ENCODE measurements at places on chromosomes 4 and X. TPM values are rescaled to one million over a fixed set of nuclear protein-coding genes. Genes with fewer than 3 reads are reported as not detected.

EDA gene
- total RNA-seq, result 4.6 TPM

PASD1 gene
- not detected for total RNA-seq

CT45A2 gene
- total RNA-seq, result not detected

SPANXA2 gene
- total RNA-seq, result not detected

ZNF330 gene
- 48.2 TPM for total RNA-seq

DOCK11 gene
- 44.1 TPM for total RNA-seq

PCYT1B gene
- total RNA-seq, result 2.4 TPM

ANKRD37 gene
- 12.2 TPM for total RNA-seq

GRCh38 chr4:83758285-83758684, 222.4 kb downstream of the GPAT3 start:
- no peaks in the 10 kb centered on the region for H3K36me3 ChIP-seq
- no peak overlapping the region for H3K4me3 ChIP-seq
- DNase-seq, result no peak

DNA sequence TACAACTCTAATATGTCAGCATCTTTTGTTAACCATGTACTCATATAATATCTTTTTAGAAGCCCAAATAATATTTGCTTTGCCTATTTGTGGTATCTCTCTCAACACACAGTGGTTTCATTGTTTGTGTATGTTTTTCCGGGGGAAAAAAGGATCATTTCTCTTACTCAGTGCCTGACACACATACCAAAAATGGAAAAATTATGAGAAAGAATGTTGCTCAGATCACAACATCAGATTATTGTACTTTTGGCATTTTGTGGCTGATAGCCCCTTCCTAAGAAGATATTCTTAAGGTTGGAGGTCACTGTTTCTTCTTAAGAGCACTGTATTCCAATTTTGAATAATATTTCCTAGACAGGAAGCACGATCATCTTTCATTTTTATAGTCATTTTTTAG, 93.6 kb downstream of the PDLIM5 start:
- DNase-seq, result no peak
- H3K36me3 ChIP-seq, result no peaks in the 10 kb centered on the region
- no peak overlapping the region for H3K4me3 ChIP-seq
- H3K27me3 ChIP-seq, result no peaks in the 10 kb centered on the region

- H3K4me1 ChIP-seq, result no peaks in the 10 kb centered on the region
- DNase-seq, result no peak
- H3K36me3 ChIP-seq, result no peaks in the 10 kb centered on the region
- H3K27ac ChIP-seq, result no peak overlapping the region
- H3K4me3 ChIP-seq, result no peak overlapping the region
Observed at GRCh38 chr4:577499-578450, 1.7 kb upstream of the TMEM271 start.

DNA sequence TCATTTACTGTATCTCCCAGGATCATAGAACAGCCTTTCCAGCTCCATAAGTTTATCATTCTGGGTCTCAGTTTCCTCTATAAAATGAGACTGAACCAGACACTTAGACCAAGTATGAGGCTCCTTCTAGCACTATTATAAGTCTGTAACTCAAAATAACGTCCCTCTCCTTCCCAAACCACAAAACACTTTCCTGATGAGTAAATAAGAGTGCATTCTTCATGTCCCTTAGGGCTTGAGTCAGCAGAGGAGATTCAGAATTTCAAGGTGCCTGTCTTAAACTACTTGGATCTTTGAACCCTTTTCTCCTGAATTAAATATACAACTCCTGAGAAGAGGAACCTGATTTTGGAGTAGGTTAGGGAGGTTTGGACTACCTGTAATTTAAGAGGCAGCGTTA, 62.6 kb downstream of the GLRA2 start:
- DNase-seq, result no peak
- no peak overlapping the region for H3K4me3 ChIP-seq
- H3K27ac ChIP-seq, result no peak overlapping the region

DNA sequence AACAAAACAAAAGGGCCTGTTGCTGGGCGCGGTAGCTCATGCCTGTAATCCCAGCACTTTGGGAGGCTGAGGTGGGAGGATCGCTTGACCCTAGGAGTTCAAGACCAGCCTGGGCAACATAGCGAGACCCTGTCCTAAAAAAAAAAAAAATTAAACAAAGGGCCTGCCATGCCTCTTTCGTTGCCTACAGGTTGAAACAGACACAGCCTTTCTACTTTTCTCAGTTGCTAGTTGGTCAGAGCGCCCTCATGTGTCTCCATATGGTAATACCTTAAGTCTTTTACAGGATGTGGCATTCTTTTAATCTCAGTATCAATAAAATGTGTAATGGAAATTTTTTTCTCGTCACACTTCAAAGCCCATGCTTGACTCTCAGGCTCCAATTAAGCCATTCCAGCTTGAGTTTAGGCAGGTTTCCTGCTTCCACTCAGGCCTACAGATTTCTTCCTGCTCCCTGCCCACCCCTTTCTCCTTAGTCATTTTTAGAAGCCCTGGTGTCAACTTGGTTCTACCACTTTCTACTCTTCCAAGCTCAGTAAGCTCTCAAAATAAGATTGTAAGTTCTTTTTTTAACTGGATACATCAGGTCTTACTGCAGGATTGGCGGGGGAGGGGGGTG, 4.6 kb upstream of the SOWAHD start:
- peaks cover under 1% of the 10 kb centered on the region for H3K27me3 ChIP-seq
- H3K4me1 ChIP-seq, result peaks cover 11% of the 10 kb centered on the region
- no peak overlapping the region for H3K4me3 ChIP-seq
- H3K27ac ChIP-seq, result no peak overlapping the region
- no peaks in the 10 kb centered on the region for H3K36me3 ChIP-seq

DNA sequence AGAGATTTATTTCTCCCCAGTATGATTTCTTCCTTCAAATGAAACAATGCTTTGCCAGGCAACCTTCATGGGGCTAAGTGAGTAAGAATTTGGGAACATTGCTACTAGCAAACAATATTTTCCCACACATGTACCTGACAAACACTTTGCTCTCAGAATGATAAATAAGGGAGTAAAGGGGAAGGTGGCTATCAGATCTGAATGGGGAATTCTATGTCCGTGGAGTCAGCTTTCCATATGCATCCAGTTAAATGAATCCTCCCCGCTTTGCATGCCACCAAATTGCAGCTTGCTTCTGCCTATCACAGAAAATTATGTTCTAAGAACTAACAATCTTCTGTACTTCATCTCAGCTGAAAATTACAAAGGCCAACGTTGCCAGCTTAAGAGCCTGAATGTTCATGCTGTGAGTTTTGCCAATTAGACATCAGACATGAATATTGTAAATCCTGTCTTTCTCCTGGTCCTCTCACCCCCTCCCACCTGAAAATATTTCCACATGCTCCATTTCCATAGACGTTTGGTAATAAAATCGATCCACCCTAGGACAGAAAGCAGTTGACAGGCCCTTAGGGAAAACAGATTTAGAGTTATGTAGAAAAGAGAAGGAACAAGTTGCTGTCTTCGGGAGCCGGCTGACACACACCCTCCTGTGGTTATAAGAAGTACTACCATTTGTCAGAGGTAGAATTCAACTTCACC, 6.3 kb downstream of the MEPE start:
- H3K4me1 ChIP-seq, result no peaks in the 10 kb centered on the region
- H3K4me3 ChIP-seq, result no peak overlapping the region
- peak; percentile 69 for DNase-seq
- H3K27me3 ChIP-seq, result no peaks in the 10 kb centered on the region
- no peaks in the 10 kb centered on the region for H3K36me3 ChIP-seq

- H3K27me3 ChIP-seq, result no peaks in the 10 kb centered on the region
- H3K36me3 ChIP-seq, result no peaks in the 10 kb centered on the region
- H3K27ac ChIP-seq, result no peak overlapping the region
- no peak for DNase-seq
- H3K4me3 ChIP-seq, result no peak overlapping the region
Observed at GRCh38 chr4:78517050-78517652, 34.4 kb upstream of the ANXA3 start.

DNA sequence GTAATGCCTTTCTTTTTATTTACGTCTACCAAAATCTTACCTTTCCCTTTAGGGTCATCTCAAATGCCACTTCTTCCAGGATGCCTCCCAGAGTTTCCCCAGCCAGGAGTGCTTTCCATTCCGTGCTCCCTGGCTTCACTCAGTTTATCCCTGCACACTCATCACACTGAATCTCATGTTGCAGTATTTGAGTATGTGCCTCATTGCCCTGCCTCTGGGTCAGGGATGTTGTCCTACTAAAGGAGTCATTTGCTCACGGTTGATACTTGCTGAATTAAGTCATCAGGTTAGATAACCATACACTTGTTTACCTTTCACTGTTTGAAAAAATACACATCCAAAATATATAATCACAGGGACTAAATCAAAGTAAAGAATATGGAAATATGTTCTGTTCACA, 356.2 kb upstream of the GATB start:
- no peaks in the 10 kb centered on the region for H3K27me3 ChIP-seq
- H3K27ac ChIP-seq, result no peak overlapping the region
- H3K4me3 ChIP-seq, result no peak overlapping the region
- no peak for DNase-seq
- no peaks in the 10 kb centered on the region for H3K4me1 ChIP-seq

DNA sequence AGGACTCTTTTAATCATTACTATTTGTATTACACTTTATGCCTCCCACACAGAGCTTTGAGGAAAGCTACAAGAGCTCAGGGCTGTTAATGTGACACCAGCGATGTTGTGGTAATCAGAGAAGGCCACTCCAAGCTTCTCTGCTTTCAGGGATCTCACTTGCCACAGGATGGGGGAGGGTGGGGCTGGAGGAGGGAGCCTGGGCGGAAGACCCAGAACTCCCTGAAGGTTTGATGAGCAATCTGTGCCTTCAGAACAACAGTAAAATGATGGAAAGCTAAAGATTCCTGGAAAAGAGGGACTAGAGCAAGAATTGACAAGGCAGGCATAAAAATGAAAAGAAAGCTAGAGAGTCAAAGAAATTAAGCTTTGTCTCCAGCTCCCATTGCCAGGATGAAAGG, 75.6 kb downstream of the MAML3 start:
- H3K4me1 ChIP-seq, result peaks cover 13% of the 10 kb centered on the region
- no peak overlapping the region for H3K27ac ChIP-seq
- no peak for DNase-seq
- no peaks in the 10 kb centered on the region for H3K27me3 ChIP-seq
- no peaks in the 10 kb centered on the region for H3K36me3 ChIP-seq
- no peak overlapping the region for H3K4me3 ChIP-seq

DNA sequence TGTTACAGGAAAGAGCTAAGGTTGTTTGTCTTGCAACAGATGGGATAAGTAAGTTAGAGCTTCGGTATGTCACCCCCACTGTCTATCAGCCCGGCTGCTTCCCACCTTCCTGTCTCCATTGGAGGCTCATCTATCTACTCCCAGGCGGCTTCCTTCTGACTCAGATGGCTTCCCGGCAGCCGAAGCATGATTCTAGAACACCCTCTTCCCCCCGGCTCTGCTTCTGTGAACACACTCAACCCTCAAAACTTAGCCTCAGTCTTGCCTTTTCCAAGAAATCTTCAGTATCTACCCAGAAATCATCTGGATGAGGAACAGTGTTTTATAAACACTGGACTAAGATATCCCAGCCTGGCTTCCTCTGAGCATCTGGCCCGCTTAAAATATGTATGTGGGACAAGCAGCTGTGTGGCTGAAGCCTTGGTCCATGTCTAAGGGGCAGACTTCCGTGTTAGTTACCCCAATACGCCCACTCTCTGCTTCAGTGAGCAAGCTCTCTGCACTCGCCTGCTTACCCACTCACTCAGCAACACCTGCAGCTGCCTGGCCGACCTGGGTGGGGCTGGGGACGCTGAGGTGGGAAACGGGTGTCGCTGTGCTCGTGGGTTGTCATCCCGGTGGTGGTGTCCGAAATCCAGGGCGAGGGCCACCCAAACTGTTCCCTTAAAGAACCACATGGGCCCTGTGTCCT, 12.0 kb upstream of the SLC2A9 start:
- DNase-seq, result peak; percentile 82
- no peaks in the 10 kb centered on the region for H3K27me3 ChIP-seq
- no peaks in the 10 kb centered on the region for H3K36me3 ChIP-seq
